Trophoblast cell (in vitro differentiated cells and primary cell): ENCODE measurements at places on chromosomes 4 and X.

GRCh38 chr4:175459571-175459970 is 352.5 kb downstream of the GPM6A start:
- no peak overlapping the region for H3K27ac ChIP-seq
- DNase-seq: no peak
- H3K4me3 ChIP-seq: no peak overlapping the region
- peaks cover 2% of the 10 kb centered on the region for H3K36me3 ChIP-seq
- H3K27me3 ChIP-seq: no peaks in the 10 kb centered on the region
- H3K4me1 ChIP-seq: no peaks in the 10 kb centered on the region

DNA sequence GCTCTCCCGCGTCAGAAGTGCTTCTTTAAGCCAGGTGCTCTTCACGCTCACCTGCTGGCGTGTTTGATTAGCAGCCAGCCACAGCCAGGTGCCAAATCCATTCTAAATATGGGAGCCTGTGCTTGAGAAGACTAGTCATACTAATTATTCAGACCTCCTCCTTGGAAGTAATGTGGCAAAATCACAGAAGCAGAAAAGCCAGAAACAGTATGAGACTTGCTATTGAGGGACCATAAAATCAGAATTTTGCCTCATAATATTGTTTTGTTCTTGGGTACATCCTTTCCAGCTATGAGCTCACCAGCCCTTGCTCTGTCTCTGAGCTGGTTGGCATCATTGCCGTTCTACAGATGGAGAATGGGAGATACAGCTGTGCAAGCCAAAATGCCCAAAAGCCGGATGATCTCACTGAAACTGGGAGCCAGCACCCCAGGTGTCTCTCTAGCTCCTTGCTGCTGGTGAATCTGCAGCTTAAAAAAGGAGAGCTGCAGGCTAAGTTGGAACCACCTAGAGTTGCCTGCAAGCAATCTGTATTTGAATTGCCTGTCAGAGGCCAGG is 205.4 kb downstream of the SHROOM3 start:
- no peaks in the 10 kb centered on the region for H3K36me3 ChIP-seq
- no peak overlapping the region for H3K27ac ChIP-seq
- no peaks in the 10 kb centered on the region for H3K27me3 ChIP-seq
- H3K4me3 ChIP-seq: no peak overlapping the region
- DNase-seq: no peak

- no peak overlapping the region for H3K4me3 ChIP-seq
- H3K27me3 ChIP-seq: no peaks in the 10 kb centered on the region
- no peaks in the 10 kb centered on the region for H3K36me3 ChIP-seq
- H3K27ac ChIP-seq: no peak overlapping the region
- H3K4me1 ChIP-seq: peaks cover 12% of the 10 kb centered on the region
These were observed 131.0 kb downstream of the DCLK2 start for GRCh38 chr4:150209140-150209829.

DNA sequence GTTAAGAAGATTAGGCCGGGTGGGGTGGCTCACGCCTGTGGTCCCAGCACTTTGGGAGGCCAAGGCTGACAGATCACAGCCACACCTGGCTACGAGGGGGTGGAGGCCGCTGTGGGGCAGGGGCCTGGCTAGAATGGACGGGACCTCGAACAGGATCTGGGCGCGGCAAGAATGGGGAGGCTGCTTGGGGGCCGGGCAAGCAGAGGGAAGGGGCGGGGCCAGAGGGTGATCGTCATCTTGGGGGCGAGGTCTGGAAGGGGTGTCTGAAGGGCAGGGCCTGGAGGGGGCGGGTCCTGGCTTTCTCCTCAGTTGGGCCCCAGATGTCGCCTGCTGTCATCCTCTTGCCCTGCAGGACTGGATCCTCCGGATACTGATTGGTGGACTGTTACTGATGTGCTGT is 57.3 kb upstream of the ENPEP start:
- no peak overlapping the region for H3K27ac ChIP-seq
- no peak for DNase-seq
- H3K4me3 ChIP-seq: no peak overlapping the region
- peaks cover 5% of the 10 kb centered on the region for H3K4me1 ChIP-seq
- H3K27me3 ChIP-seq: no peaks in the 10 kb centered on the region
- H3K36me3 ChIP-seq: peaks cover 1% of the 10 kb centered on the region

DNA sequence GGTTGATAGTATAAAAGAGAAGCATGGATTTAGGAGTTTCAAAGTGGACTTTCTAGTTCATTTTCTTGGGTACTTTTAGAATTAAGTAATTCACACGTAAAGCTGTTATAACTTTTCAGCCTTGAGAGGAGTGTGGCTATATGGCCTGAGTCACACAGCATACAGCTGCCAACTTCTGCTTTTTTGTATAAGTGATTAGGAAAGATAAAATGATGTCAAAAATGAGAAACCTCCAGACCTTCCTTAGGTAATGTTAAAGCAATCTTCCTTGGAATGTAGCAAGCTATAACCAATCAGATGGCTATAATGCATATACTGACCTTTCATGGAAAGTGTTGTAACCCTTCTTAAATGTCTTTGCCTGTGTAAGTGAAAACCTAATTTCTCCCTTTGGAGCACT is 39.2 kb downstream of the RAB40AL start:
- H3K27me3 ChIP-seq: no peaks in the 10 kb centered on the region
- H3K27ac ChIP-seq: no peak overlapping the region
- DNase-seq: peak; percentile 75
- no peaks in the 10 kb centered on the region for H3K4me1 ChIP-seq

DNA sequence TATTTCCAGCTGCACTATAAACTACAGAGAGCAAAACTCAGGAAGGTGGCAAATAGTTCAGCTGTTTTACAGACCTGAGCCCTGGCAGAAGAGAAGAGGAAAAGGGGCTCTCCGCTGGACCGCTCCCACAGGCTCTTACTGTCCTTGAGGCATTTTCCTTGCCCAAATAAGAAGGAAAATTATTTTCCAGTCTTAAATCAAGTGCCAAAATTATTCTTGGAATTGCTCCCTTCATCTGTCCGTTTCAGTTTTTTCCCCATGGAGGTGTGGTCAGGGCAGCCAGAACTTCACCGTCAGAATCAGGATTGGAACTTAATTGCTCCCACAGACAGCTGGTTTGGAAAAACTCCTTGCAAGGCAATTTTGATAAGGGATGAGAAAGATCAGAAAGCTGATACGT is 35.2 kb upstream of the SPINK2 start:
- H3K27me3 ChIP-seq: no peaks in the 10 kb centered on the region
- DNase-seq: no peak
- H3K27ac ChIP-seq: no peak overlapping the region
